ENCODE measurements at places on chromosomes 16 and 17. TPM values are rescaled to one million over a fixed set of nuclear protein-coding genes. Genes with fewer than 3 reads are reported as not detected.

DNA sequence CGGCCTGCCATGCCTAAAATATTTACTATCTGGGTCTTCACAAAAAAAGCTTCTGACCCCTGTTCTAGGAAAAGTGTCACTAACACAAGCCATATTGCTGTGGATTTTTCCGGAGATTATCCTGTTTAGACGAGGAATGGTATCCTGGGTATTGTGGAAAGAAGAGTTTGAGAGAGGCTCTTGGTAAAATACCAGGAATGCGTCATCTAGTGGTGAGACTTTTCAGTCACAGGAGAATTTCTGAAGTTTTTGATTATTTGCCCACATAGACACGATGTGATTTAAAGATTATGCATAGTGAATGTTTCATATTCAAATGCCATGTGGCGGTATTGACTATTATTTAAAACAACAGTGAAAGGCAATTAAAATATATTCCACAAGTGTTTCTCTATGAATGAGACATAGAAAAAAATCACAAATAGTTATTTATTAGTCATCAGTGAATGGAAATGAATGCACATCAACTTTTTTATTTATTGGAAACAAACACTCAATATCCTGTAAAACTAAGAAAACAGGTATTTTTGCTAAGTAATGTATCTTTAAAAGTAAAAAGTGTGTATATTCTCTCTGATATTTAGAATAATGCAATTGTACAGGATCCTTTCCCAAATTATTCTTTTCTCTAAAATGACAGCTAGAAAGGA, 7.8 kb downstream of the KRT28 start:
- no peaks in the 10 kb centered on the region for H3K27me3 ChIP-seq
- DNase-seq, result no peak
- H3K36me3 ChIP-seq, result no peaks in the 10 kb centered on the region
- H3K4me1 ChIP-seq, result no peaks in the 10 kb centered on the region

- H3K36me3 ChIP-seq, result no peaks in the 10 kb centered on the region
- no peaks in the 10 kb centered on the region for H3K4me1 ChIP-seq
- H3K4me3 ChIP-seq, result no peak overlapping the region
- no peak for DNase-seq
- H3K27me3 ChIP-seq, result no peaks in the 10 kb centered on the region
Measured at GRCh38 chr17:59746849-59747445, 39.5 kb downstream of the VMP1 start.

KRTAP4-1 gene
- total RNA-seq, result not detected

CD300LG gene
- 45.9 TPM for total RNA-seq

- H3K36me3 ChIP-seq, result peaks cover 23% of the 10 kb centered on the region
- no peaks in the 10 kb centered on the region for H3K27me3 ChIP-seq
- DNase-seq, result no peak
- H3K27ac ChIP-seq, result no peak overlapping the region
Measured at GRCh38 chr17:76388966-76389888, 4.8 kb downstream of the SPHK1 start.

KRTAP3-2 gene
- total RNA-seq, result not detected

ALKBH5 gene
- 73.4 TPM for total RNA-seq

JUP gene
- total RNA-seq, result 47.9 TPM

DNA sequence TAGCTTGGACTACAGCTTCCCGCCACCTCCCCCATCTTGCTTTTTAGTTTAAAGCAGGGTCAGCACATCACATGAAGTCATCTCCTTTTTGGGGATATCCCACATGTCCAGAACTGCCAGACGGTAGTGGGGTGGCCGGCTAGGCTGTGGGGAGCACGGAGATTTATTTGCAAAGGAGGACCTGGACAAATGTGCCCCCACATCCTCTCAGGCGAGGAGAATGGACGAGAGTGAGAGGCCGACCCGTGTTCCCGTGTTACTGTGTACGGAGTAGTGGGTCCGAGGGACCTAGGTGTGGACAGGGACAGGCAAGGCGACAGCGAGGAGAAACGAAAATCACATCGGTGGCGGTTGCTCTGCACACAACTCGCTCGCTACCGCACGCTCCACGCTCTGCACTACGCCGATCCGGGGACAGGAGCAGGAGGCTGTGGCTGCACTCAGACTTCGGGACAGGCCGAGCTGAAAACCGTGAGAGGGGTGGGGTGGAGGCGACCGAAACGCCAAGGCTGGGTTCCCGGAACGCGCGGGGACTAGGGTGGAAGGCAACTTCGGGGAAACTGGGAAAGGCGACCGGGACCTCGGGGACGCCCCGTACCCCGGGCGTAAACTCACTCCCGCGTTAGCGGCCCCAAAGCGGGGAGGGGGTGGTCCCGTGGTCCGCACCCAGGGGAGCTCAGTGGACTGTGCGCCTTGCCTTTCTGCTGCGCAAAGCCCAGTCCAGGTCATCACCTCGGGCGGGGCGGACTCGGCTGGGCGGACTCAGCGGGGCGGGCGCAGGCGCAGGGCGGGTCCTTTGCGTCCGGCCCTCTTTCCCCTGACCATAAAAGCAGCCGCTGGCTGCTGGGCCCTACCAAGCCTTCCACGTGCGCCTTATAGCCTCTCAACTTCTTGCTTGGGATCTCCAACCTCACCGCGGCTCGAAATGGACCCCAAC, at the start of gene MT1A:
Gene MT1A (plus strand): TSS at position 853 of the 937 bp plus-strand sequence. CDS start 73 bp downstream, at position 926.
- no peaks in the 10 kb centered on the region for H3K27me3 ChIP-seq
- peak within 1 kb of the TSS; percentile 82 for H3K27ac ChIP-seq
- peaks cover 5% of the 10 kb centered on the region for H3K4me1 ChIP-seq
- no peaks in the 10 kb centered on the region for H3K36me3 ChIP-seq
- H3K4me3 ChIP-seq, result peak within 1 kb of the TSS; percentile 64

DNA sequence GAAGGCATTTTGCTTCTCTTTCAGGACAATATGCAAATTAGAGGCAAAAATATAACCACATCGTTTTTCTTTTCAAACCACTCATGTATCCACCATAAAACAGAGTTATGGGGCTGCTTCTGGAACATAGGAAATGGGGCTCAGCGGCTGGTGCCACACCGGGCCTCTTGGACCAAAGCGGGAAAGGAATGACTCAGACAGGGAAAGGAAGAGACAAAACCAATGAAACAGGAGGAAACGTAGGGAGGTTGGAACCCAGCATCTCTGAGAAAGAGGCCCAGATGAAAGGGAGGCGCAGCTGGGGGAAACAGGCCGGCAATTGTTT, 28.5 kb downstream of the CUEDC1 start:
- no peak for DNase-seq
- no peak overlapping the region for H3K27ac ChIP-seq
- peaks cover 5% of the 10 kb centered on the region for H3K4me1 ChIP-seq
- H3K4me3 ChIP-seq, result no peak overlapping the region
- H3K36me3 ChIP-seq, result no peaks in the 10 kb centered on the region

DNA sequence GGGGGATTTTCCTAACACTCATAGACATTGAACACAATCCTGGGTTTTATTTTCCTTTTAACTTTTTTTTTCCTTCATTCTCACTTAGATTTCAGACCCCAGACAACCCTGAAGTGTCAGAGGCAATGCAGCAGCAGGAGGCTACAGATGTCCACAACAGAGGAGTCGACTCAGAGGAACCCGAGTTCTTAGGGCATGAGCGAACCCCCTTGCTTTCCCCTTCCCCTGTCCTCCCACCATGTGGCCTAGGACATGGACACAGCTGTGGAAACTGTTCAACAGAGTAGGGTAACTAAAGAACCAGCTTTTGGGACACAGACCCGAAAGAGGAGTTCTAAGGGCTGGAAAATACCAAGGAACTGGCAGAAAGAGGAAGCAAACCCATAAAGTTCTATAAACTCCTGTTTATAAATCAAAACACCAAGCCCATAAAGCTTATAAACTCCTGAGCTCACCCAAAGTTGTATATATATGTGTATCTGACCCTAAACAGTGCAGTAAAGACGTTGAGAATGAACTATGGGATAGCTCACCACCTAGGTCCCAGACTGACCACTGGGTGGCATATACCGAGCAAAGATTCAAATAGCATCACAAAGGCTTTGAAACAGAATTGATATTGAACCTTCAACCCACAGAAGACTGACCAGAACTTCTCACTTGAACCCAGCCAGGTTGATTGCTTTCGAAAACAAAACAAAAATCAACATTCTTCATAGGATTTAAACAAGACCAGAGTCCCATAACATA, 33.9 kb downstream of the CMTM4 start:
- H3K27ac ChIP-seq, result peak overlapping the region; percentile 38
- H3K36me3 ChIP-seq, result no peaks in the 10 kb centered on the region
- DNase-seq, result no peak

DNA sequence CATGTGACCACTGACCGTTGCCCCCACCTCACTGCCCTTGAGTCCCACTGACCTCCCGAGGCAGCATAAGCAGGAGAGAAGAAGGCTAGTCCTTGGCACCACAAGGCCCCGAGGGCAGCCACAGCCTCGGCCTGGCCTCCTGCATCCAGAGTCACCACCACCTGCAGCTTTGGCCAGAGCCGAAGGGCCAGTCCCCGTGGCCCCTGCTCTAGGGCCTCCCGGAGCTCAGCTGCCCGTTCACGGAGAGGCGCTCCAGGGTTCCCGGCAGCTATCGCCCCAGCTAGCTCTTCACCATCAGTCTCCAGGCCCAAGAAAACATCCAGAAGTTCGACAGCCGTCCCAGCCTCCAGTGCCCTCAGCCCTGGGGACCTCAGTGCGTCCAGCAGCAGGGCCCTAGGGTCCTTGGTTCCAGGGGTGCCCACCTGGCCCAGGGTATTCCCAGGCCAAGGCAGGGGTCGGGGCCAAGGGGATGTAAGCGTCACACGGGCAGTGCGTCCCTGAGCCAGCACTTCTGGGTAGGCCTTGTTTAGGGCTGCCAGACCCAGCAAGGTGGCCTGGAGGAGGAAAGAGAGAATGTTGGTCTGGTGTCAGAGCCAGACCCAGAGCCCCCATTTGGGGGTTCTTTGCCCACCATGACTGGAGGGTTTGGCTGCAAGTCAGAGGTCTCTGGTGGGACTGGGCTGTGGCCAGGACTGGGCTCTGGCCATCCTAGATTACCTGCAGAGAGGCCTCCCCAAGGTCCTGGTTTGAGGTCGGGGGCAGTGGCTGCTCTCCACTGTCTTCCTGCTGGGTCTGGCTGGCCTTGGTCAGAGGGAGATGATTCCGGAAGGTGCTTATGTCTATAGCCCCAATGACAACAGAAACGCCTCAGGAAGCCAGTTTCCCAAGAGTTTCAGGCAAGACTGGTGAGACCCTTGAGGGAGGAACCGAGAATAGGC, 1.8 kb downstream of the GHDC start:
- peaks cover 16% of the 10 kb centered on the region for H3K4me1 ChIP-seq
- H3K36me3 ChIP-seq, result no peaks in the 10 kb centered on the region
- no peaks in the 10 kb centered on the region for H3K27me3 ChIP-seq
- H3K27ac ChIP-seq, result no peak overlapping the region
- H3K4me3 ChIP-seq, result no peak overlapping the region

PDE6G gene
- total RNA-seq, result not detected

GRCh38 chr16:65394281-65394680, 272.4 kb upstream of the CDH11 start:
- no peaks in the 10 kb centered on the region for H3K27me3 ChIP-seq
- no peaks in the 10 kb centered on the region for H3K36me3 ChIP-seq
- DNase-seq, result no peak
- no peak overlapping the region for H3K4me3 ChIP-seq
- no peaks in the 10 kb centered on the region for H3K4me1 ChIP-seq

MRPL58 gene
- 14.5 TPM for total RNA-seq

GRCh38 chr17:37570527-37571093, 38.6 kb downstream of the SYNRG start:
- H3K36me3 ChIP-seq, result peaks cover 85% of the 10 kb centered on the region
- no peak overlapping the region for H3K27ac ChIP-seq
- DNase-seq, result no peak
- no peaks in the 10 kb centered on the region for H3K27me3 ChIP-seq
- H3K4me3 ChIP-seq, result no peak overlapping the region

DNA sequence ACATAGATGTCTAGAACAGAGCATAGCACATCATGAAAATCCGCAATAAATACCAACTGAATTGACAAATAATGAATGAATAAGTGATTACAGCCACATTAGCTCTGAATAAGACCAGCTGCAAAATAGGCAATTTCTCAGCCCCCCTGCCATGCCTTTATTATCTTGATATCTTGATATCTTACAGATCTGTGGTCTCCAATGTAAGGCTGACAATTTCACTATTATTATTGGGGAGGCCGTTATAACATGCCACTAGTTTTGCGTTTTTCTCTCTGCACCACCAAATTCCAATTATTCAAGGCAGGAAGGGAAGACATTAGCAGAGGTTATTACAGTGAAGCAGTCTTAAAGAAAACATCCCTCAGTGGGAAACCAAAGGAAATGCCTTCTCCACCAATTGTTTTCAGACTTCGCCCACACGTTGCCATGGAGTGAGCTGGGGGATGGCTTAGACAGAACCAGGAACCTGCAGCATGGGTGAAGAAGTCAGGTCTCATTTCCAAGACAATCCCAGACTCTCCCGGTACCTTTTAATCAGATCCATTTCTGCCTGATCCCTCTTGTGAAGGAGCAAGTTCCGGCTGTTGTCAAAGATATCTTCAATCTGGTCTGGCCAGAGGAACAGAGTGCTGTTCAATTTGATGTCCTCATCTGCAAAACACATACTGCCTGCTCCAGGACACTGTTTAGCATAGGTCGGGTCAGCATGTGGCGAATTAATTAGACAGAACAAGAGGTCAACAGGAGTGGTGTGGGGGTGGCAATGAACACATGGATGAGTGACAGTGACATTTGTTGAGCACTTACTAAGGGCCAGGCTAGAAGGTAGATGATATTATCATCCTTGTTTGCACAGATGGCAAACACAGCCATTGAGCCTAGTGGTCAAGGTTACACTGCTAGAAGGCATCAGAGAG, 46.4 kb downstream of the DNAH3 start:
- H3K27me3 ChIP-seq, result no peaks in the 10 kb centered on the region
- H3K27ac ChIP-seq, result no peak overlapping the region

DNA sequence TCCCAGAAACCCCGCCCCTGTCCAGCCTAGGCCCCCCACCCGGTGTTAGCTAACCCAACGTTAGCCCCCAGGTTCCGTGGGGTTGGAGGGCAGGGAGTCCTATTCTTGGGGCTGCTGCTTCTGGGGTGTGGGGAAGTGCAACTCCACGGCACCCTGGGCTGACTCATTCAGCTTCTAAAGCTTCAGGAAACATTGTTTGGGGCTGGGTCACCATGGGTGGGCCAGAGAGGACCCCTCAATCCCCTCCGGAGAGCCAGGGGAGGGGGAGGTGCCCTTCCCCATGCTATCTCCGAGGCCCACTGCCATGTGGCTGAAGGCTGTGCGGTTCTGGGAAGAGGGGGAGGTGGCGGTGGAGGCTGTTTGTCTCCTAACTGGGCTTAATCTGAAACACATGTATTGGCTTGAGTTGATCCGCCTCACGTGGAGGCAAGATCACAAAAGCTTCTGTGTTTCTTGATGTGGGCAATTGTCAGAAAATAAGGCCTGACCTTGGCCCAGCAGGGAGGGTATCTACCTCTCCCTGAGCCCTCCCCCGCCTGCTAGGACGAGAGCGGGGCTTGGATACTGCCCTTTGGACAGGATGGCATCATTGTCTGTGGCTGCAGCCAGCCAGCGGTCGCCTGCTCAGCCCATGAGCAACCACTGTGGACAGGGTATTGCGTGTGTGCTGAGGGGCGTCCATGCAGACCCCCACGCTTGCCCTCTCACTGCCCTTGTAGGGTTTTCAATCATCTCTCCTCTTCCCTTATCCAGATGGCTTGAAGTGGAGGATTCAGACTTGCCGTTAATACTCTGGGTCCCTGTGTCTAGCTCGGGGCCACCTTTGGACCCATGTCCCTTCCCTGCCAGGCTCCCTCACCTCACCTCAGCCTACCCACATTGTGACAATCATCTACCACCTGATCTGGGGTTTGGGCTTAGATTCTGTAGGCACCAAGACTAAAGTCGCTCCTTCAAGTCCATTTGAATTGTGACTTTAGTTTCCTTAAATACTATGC, 1.3 kb downstream of the SERPINF1 start:
- peak overlapping the region; percentile 59 for H3K27ac ChIP-seq
- no peaks in the 10 kb centered on the region for H3K36me3 ChIP-seq
- H3K4me1 ChIP-seq, result no peaks in the 10 kb centered on the region

Data from ascending aorta (tissue), 2 donors.